AG04449 (cell line): ENCODE measurements at places on chromosomes 1 and 21.

DNA sequence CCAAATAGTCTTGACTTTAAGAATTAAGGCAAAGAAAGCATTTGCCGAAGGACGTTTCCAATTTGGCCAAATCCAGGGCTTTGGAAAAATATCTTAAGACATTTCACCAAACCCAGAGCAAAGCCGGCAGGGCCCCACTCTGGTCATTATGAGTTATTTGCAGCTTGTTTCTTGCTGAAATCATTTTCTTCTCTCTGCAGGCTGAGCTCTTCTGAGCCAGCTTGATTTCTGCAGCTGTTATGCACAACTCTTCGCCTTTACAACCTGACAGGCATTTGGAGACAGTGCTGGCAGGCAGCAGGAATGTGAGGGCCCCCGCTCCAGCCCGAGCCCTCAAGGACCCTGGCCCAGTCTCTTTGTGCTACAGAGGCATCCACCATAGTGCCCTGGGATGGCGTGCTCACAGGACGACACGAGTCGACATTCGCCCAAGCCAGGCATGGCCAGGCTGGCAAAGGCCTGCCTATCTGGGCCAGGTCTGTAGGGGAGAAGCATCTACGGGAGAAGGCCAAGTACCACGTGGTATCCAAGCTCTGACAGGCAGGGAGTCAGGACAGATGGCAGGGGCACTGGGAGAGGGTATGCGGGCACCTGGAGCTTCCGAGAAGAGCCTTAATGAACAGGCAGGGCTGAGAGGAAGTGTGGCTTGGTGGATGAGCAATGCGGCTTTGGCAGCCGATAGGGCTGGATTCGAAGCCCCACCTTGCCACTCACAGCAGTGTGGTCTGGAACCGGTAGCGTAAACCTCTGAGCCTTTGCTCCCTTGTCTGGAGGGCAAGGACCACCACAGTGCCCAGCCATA, 32.3 kb downstream of the SYF2 start:
- DNase-seq, result no peak

DNA sequence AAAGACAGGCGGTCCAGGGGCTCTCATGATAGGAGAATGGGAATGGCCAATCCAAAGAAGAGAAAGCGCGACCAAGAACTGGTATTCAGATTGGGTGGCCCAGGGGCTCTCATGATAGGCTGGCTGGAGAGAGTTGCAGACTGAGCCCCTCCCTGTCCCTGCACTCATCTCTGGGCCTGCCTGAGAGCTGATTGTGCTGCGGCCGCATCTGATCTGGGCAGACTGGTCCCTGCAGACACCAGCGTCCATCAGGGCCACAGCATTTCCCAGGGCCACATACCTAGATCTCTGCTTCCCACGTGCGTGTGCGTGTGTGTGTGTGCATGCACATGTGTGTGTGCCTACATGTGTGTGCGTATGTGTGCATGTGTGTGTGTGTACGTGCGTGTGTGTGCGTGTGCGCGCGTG, 30.4 kb upstream of the MAN1C1 start:
- no peak for DNase-seq

DNA sequence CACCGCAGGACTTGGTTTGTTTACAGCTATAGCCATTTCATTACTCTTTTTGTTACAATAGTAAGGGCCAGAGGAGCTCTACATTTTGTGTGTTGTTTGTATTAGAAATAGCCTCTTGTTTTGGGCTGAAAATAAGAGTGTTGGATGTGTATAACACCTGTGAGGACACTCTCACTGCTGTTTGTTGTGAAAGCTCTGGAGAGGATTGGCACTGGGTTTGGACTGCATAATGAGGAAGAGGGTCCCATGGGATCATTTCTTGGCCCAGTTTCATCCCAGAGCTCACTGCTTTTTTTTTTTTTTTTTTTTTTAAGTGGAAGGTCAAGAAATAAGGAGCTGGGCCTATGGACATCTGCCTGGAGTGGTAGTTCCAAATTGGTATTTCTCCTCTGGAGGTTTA, 61.6 kb upstream of the KIAA0040 start:
- no peak for DNase-seq

DNA sequence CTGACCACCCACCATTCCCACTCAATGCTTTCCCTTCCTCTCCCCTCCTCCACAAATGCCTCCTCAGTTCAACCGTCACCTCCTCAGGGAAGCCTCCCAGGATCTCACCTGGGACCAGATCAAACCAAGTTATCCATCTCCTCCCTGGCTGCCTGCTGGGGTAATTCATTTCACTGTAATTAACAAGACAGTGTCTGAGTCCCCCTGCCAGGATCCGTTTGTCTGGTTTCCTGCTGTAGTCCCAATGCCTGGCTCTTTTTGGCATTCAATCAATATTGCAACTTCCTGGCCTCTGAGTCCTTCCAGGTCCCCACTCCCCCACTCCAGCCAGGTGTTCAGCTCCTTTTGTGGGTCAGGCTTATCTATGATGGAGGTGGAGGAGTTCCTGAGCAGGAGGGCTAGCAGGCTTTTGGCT, 687.7 kb downstream of the PTPRU start:
- no peak for DNase-seq

DNA sequence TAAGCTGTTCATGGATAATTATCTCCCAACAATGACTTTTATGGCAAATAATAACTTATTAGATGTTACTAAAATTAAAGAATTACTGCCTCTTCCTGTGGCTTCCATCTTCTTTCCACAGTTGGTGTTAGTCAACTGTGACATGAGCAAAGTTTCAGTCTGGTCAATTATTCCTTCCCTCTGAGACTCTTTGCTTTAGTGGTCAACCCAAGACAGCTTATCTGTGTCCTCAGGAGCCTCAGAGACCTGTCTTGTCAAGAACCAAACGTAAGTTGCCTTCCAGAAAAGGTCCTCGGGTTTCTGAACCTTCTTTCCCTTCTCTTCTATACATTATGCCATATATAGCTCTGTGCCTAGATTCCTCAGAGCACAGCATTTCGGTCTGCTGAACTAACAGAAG, 263.2 kb upstream of the ZP4 start:
- no peak for DNase-seq

DNA sequence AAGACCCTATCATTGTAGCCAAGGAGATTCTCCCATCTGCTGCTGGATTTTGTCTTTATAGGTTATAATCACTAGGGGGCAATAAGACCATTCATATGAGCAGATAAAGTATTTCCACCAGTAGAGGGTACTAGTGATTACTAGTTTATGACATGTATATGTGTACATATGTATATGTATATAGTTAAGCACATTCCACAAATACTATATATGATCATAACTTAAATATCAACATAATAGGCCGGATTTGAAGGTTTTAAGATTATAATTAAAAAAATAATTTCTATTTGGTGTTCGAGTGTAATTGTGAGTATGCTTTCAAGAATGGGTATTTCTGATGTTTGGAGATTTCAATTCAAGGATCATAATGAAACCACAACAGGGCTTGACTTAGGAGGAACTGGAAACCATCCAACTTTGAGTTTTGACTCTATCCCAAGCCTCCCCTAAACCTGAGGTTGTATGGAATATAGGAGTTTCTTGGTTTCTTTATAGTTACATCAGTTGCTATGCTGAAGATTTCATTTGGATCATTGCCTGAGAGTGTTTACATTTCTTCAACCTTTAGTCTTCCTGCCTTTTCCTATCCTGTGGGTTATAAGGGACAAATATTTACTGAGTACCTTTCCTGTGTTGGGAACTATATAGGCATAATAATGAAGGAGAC, 16.9 kb downstream of the TCEANC2 start:
- DNase-seq, result no peak

DNA sequence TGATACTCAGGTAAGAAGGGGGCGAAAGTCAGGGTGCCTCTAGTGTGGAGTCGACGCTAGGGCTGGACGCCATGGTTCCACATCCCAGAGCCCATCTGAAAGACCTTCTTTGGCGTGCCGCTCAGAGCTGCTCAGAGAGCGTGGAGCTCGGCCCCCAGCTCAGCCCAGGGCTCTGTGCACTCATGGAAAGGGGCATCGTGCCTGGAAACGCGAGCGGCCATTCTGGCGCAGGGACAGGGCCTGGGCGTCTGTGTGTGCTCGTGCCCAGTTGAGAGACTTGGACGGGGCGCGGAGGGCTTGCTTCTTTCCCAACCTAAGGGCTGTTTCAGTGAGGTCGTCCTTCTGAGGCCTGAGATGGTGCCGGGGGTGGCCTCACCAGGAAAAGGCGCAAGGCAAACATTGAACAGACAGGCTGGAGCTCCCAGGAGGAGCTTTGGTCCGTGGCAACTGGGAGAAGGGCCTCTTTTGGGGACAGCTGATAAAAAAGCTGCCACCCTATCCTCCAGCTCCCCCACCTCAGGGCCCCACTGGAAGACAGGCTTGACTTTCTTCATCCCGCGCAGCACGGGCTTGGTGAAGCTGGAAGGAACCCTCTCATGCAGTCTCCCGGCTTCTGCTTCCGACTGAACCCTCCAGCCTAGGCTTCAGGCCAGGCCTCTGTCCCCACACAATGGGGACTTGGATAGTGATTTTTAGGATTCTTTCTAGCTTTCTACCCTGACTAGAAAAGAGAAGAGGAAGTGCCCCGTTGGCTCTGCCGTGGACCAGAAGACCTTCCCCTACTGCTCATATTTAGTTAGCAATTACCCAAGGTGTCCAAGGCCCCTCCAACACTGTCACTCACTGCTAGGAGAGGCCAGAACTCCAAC, 77.1 kb downstream of the CD58 start:
- DNase-seq, result no peak

DNA sequence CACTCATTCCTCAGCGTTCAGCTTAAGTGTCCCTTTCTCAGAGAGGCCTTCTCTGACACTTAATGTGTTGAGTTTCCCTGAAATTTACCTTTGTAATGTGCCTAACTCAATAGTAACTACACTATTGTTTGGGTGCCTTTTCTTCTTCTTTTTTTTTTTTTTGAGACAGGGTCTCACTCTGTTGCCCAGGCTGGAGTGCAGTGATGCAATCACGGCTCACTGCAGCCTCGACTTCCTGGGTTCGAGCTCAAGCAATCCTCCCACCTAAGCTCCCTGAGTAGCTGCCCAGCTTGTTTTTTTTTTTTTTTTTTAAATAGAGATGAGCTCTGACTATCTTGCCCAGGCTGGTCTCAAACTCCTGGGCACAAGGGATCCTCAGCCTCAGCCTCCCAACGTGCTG, 50.1 kb downstream of the ARHGEF11 start:
- no peak for DNase-seq

DNA sequence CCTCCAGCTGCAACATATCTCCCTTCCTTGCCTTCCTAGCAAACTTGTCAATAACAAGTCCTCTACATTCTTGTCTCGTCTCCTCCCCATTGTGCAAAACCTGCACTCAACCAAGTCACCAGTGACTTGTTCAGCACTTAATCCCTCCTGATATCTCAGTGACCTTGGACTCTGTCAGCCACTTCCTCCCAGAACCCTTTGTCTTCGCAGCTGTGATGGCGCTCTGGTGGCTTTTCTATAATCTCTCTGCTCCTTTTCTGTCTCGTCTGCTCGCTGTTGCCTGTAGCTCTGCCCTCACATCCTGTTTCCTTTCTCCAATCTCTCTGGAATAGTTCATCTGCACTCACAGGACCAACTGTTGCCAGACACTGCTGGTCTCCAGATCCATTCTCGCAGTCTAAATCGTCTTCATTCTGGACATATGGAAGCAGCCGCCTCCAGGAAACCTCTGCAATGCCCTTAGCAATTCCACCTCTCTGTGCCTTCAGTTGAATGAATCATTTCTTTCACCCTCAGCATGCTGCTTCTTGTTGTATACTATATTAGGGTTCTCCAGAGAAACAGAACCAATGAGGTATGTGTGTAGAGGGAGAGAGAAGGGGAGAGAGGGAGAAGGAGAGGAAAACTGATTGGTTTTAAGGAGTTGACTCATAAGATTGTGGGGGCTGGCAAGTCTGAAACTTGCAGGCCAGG, 17.4 kb upstream of the IFNAR2 start:
- DNase-seq, result no peak

DNA sequence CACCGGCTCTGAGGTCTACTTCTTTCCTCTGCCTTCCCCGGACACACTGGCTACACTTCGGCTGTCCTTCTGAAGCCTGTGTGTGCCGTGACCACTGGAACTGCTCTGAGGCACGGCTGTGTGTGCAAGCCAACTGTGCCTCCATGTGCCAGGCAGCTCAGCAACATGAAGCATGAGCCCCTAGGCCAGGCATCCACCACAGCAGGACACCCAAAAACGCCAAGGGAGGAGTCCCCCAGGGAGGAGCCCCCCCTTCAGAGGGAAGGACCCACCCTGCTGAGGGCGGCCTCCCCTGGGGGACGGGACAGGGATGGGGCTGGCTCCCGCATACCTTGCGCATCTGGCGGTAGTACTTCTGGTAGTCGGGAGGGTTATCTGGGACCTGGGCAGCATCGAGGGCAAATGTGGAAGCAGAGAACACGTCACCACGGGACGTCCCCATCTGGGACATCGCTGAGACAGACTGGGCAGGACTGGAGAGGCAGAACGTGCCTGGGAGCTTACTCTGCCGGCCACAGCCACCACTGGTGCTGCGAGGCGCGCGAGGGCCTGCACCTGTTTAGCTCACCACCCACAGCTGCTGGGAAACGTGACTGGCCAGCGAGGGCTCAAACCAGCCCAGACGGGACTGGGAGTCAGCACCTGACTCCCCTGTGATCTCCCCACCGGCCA, 20.5 kb downstream of the LSS start:
- no peak for DNase-seq

- no peak for DNase-seq
These were observed 657 bp upstream of the TNFRSF18 start for GRCh38 chr1:1206966-1207531.

- DNase-seq, result no peak
These were observed 5.7 kb downstream of the ACOT11 start for GRCh38 chr1:54553602-54554313.
